Stimulated activated CD8-positive, alpha-beta memory T cell treated with anti-CD3 and anti-CD28 coated beads, Interleukin-4, amount 100 ng/mL, for 1 hour (primary cell): ENCODE measurements at places on chromosomes 2 and 18.

- DNase-seq: no peak
Measured at GRCh38 chr18:41060967-41061366, 894.1 kb upstream of the PIK3C3 start.

- DNase-seq: no peak
Measured at GRCh38 chr2:118689874-118690273, 157.6 kb downstream of the EN1 start.

- no peak for DNase-seq
Measured at GRCh38 chr2:168998609-168999211, 32.4 kb downstream of the ABCB11 start.

- DNase-seq: no peak
Measured at GRCh38 chr2:48694149-48694548, 61.4 kb downstream of the LHCGR start.

- DNase-seq: no peak
Measured at GRCh38 chr2:26560892-26561291, 80.3 kb downstream of the CIB4 start.

GRCh38 chr2:212912445-212913103 is 238.8 kb downstream of the IKZF2 start:
- DNase-seq: no peak

- DNase-seq: no peak
Measured at GRCh38 chr2:73610111-73610510, 32.1 kb downstream of the NAT8 start.

GRCh38 chr2:19723021-19723420 is 178.8 kb downstream of the TTC32 start:
- DNase-seq: no peak

- no peak for DNase-seq
Measured at GRCh38 chr18:62745089-62745751, 29.9 kb downstream of the PHLPP1 start.

DNA sequence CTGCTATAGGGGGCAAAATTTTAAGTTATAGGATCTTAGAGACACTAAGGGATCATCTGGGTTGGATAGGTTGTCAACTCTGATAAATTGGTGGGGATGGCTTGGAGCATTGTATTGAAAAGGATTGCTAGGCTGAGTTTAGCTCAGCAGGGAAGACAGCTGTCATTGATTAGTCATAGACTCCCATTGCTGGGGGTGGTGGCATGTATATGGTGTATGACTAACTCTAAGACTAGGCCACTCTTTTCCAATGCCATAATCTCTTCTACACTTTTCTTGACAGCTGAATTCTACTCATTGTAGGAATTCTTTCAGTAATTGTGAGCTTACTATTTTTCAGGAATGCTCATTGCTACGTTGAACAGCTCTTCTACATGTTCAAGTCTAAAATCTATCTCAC is 81.3 kb upstream of the PELI1 start:
- DNase-seq: no peak

DNA sequence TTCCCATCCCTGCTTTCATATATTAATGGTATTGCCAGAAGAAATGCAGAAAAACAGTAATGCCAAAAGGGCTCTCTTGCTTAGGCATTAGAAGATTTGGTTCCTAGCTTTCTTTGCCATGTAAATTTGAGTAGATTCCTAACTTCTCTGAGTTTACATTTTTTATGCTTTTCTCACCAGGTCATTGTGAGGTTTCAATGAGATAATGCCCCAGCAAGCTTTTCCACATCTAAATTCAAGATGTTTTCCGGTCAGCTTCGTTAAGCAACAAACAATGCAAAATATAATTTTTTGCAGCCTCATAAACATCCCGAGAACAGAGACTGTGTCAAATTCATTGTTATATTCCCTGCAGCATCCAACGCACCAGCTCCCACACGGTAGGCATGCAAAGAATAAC is 44.9 kb downstream of the NCKAP5 start:
- DNase-seq: no peak

GRCh38 chr2:19607400-19607799 is 249.0 kb upstream of the OSR1 start:
- DNase-seq: no peak
